ENCODE measurements at places on chromosomes 13 and 19.

DNA sequence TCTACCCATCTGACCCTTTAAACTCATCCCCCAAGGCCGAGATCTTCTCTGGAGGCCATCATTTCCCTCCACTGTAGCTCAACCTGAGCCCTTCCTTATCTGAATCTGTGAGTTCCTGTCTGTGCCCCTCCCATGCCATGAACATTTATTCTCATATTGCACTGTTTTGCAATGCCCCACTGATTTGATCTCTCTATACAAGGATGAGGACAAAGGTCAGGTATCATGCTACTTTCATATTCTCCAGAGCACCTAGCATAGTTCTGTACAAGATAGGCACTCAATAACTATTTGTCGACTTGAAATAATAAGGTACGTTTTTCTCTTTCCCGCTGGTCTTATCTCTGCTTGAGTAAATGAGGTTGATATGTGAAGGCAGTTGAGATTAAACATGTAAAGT is 135.5 kb downstream of the KLF5 start:
- DNase-seq = no peak

- DNase-seq = no peak
Observed at GRCh38 chr19:23996549-23996948, 81.9 kb downstream of the ZNF726 start.

DNA sequence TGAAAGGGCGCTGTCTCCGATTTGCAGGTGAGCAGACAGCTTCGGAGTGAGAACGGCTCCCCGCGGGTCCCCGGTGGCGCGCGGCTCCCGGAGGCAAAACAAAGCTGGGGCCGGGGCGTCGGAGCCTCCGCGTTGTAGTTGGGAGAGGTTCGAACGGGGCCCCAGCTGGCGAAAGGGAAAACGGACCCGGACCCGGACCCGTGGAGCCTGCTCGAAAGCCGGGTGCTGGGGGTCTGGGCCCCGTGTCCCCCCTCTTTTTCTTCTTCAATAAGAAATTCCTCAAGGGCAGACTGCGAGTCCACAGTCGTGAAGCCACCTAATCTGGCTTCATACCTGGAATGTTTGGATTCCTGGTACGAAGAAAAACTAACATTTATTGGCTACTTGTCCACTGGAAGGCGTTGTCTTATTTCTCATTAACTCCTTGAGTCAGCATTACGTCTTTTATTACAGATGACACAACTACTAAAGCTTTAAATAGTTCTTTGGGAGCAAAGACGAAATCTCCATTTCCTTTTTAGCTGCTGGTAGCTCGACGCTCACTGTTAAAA is 632 bp upstream of the MTIF3 start:
- DNase-seq = peak; percentile 91

- DNase-seq = no peak
Observed at GRCh38 chr19:5948752-5949564, 29.0 kb downstream of the RANBP3 start.

GRCh38 chr19:32647361-32647760 is 27.6 kb downstream of the ANKRD27 start:
- DNase-seq = no peak

DNA sequence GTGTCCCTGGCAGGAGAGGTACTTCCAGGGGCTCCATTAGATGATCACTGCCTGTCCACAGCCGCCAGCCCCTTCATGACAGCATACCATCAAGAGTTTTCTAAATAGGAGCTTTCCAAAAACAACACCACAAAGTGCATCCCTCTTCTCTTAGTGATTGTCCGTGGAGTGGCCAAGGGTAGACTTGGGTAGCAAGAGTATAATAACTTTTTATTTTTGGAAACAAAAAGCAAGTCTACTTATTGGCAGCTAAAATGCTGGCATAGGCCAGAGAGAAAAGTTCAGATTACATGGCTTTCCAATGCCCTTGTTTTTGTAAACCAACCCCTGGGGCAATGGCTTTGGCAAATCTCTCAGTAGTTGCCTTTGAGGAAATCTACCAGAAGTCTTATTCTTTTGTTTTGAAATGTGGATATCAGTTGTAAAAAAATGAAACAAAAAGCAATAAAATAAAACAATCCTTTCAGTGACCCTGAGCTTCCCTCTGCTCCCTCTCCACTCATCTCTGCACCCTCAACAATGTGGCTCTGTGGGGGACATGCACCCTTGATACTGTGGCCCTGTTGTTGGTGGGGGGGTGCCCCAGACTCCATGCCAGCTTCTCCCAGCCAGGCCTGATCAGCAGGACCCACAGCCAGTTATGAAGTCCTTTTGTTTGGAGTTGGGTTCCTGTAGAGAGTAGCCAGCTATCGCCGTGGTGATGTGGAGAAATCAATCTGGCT is 294.1 kb downstream of the DLEU7 start:
- no peak for DNase-seq

- no peak for DNase-seq
Observed at GRCh38 chr13:101332583-101332982, 83.7 kb downstream of the NALCN start.

DNA sequence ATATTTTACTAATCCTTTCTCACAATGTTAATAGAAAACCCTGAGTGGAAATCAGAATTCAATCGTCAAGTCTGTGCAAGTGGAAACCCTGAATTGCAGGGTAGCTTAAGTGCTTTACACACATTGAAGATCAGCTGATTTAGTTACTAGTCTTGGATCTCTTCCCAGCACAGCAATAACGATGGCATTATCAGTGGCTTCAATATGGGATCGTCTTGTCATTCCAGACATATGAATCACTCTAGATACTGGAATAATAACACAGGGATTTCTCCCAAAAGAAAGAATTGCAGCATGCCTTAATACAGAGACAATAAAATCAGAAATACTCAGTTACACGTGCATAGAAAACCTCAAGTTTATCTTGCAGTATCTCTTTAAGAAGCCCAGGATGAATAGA is 12.6 kb upstream of the METTL21C start:
- no peak for DNase-seq

DNA sequence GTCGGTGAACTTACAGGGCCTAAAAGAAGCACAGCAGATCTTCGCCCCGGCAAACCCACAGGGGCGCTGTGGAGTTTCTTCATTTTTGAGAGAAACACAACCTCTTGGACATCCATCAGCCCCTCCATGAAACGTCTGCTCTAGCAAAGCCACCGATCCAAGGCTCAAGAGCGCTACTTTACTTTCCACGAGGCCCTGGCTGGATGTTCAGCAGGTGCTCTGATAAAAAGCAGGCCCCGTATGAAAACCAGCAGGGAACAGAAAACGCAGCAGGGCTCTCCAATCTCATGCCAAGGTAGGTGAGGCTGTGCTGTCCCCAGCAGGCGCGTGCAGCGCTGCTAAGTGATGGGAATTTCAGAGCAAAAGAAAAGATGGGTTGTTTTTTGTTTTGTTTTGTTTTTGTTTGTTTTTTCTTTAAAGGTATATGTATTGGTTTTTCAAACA is 86.7 kb downstream of the IRS2 start:
- no peak for DNase-seq

DNA sequence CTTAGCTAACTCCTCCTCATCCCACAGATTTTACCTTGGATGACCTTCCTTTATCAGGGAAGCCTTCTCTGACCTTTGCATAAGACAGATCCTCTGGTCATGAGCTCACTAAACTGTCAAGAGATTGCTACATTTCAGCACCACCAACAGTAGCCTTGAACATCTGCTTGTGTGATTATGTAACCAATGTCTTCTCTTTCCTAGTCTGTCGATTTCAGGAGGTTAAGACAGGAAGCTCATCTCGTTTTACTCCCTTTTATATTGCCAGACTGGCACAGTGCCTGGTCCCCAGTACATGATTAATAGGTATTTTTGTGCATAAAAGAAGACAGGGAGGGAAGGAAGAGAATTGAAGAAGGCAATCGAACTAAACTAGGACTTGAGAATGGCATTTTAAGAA is 1697.7 kb downstream of the EFNB2 start:
- no peak for DNase-seq

GRCh38 chr13:99371956-99372355 is 64.8 kb upstream of the GPR183 start:
- peak; percentile 75 for DNase-seq

DNA sequence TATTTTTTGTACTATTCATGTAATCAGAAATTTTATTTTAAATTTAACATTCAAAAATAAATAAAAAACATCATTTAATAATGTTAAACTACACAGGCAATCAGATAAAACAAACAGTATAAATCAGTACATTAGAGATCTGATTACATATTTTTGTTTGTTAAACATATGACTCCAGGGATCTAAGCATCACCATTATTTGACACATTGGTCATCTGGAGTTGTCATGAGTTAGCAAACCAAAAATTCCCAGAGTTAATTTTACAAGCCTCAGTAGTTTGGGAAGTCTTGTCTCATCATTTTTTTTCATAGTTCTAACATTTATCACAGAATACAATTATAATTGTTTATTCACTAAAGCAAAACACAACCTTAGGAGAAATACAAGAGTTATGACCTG is 770.8 kb upstream of the SLITRK6 start:
- DNase-seq = no peak

GRCh38 chr13:45332036-45332830 is 8.8 kb downstream of the TPT1 start:
- no peak for DNase-seq

GRCh38 chr19:33690378-33691029 is 68.8 kb downstream of the CHST8 start:
- peak; percentile 84 for DNase-seq

- DNase-seq = no peak
Observed at GRCh38 chr19:6803036-6803404, 30.5 kb downstream of the VAV1 start.

DNA sequence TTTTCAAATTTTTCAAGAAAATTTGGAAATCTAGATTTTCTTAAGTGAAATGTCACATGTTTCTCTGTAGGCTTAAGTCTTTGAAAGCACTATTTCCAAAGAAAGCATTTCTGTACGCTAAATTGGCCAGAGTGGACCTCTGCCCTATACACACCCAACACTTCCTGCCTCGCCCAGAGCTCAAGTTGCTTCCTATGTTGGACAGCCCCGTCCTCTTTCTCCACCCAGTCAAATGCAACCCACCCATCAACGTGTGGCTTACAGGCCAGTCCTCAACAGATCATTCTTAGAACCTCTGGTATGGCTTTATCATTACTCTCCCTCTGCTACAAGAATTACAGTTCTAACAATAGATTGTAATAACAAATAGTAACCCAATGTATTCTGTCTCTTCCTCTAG is 24.2 kb downstream of the KLF12 start:
- DNase-seq = no peak

DNA sequence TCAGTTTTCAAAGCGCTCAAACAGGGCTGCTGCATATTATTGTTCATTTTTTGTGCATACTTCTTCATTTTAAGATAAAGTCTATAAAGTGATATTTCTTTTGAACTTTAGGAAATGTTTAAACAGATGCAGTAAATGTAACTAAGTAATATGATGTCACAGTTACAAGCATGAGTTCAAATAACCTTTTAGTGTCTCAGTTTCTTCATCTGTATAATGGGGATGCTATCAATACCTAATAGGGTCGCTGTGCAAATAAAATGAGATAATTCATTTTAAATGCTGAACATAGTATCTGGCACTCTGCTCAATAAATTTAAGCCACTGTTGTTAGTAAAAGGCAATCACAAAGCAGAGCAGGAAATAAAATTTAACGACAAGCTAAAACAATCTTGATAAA is 97.5 kb downstream of the UGGT2 start:
- DNase-seq = no peak

DNA sequence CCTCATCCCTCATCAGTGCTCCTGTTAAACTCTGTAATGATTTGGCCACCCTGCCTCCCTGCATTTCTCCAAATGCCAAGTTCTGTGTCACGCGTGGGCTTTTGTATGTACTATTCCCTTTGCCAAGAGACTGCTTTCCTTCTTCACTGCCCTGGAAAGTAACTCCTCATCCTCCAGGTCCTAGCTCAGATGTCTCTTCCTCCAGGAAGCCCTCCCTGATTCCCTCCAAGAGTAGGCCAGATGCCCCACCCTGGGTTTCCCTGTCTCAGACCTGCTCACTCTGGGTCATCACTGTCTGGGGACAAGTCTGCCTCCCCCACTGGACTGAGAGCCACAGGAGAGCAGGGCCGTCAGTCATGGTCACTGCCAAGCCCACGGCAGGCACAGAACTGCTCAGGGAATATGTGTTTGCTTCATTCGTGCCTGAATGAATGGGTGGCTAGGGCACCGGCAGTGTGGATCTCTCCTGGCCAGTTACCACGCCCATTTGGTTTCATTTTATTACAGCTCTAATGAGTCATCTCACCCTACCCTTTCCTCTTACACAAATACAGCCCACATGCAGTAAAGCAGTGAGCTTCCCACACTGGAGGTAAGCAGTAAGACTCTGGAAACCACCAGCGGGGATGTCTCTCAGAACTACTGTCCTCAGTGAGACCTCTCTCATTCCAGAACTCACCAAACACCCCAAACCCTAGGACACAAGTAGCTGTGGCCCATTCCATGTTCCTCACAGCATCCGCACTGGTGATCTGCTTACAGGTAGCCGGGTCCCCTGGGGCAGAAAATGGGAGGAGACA is 12.1 kb upstream of the GPR4 start:
- no peak for DNase-seq

Data from mesenteric fat pad (tissue), 1 donor.